ENCODE measurements at places on chromosomes 7 and 10.

DNA sequence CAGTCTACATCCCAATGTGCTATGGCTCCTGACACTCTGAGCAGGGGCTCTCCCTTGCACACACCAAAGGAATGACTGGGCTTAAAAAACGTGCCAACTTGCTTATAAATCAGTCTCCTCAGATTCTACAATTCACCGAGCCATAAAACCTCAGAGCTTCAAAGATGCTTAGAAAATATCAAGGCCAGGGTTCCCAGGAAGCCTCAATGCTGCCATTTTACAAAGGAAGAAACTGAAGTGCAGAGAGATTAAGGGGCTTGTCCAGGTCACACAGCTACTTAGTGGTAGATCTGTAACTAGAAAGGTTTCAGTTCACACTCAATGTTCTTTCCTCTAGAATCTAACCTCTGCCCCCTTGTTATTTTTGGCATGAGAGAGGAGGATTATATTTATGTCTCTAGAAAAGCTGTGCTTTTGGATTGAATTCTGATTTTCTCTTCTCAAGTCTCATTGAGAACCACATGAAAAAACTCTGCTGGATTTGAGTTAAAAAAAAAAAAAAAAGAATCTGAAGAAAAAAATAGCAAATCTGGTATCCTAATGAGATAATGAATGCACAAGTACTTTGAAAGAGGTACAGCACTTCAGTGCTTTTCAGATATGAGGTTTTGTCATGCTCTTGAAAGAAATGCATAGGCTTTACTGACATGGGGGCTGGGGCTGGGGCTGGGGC is 22.3 kb upstream of the TSPAN33 start:
- DNase-seq: no peak

DNA sequence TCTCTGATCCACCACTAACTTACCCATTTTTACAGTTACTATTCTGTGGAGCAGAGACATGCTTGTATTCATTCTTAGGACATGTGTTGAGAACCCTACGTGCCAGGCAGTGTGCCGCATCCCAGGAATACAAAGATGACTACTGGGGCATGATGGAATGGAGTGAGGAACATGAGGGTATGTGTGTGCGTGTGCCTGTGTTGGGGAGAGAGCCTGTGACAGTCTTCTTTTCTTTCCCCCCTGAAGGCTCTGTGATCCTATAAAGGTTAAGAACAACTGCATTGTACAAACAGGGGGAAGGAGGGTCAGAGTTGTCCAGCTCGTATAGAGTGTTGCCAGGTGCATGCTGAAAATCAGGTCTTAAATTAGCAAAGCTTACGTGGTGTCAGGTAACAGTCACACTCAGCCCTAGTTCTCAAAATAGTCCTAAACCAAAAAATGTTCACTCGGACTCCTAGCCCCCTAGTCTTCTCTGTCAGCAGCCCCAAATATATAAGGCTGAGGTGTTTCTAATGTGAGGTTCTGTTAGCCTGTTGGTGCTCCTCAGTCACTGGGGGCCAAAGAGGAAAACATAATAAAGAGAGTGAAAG is 161.9 kb downstream of the CELF2 start:
- DNase-seq: no peak

DNA sequence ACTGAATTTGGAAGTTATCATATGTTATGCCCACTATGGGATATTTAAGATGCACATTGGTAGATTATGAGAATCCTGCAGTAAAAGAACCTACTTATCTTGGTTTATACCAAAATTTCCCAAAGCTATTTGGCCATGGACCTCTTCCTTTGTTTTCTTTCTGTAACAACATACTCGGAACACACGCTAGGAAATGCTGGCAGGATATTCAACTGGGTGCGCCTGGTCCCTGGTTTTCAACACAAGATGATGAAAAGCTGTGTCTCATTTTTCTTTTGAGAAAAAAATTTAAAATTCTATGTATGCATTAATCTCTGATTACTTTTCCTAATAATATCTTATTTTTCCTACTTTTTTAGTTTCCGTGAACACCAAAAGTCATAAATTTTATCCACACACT is 128.5 kb upstream of the NRP1 start:
- no peak for DNase-seq

GRCh38 chr7:38424750-38425463 is 151.5 kb upstream of the TARP start:
- DNase-seq: no peak
